ENCODE measurements at places on chromosomes 2 and 18.

DNA sequence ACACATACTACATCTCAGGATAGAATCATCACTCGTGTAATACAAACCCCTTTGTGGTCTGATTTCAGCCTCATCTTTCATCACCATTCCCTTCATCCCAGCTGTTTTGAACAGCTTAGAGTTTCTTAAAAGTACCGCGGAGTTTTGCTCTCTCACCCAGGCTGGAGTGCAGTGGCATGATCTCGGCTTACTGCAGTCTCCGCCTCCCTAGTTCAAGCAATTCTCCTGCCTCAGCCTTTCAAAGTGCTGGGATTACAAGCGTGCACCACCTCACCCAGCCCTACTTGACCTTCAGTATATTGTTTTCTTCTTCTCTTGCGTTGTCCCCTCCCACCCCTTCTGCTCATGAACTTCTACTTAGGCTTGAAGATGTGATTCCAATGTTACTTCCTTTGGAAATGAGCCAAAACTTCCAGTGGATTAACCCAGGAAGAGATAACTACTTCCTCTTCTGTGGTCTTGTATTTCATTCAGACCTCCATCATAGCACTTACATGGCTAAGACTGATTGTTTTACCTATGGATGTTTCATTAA, 15.8 kb downstream of the ERLEC1 start:
- DNase-seq, result no peak

DNA sequence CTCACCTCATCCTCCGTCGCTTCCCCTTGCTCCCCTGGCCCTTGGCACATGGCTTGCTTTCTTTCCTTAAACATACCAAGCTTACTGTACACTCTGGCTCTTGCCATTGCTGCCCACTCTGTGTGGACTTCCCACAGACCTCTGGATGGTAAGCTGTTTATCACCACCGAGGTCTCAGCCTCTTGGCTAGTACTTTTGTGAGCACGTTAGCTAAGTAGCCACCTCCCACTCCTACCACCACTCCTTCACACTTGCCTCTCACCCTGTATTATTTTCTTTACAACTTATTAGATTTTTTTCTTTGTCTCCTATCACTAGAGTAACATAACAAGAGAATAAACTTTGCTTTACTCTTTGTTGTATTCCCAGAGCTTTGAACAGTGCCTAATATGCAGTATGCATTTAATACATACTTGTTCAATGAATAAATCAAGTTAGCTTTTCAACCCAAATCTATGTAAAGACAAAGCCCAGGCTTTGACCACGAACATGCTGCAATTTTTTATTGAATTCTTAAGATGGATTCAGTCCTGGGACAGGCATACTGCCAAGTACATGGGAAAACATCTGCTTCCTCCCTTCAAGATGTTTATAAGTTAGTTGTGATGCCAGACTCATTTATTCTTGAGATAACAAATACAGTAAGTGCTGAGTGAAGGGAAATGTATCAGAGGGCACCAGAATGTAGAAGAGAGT, 25.0 kb upstream of the MSGN1 start:
- DNase-seq, result no peak

- no peak for DNase-seq
Measured at GRCh38 chr2:203886661-203887151, 19.1 kb downstream of the CTLA4 start.

GRCh38 chr2:71063216-71063615, 5.2 kb upstream of the NAGK start:
- DNase-seq, result no peak

DNA sequence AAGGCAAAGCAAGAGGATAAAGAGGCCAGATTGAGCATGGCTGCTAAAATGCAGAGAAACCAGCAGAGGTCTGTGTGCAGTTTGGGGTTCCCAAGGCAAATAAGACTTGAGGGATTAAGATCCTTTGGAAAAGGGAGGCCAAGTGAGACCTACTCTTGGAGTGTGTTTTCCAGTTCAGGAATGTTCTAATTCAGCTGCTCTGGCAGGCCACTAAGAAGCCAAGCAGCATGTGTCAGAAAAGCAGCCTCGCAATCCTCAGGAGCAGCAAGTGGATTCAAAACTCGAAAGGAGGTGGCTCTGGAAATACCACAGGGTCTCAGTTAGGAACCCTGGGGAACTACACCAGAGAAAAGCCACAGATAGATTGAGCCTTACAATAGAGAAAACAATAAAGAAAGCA, 569.2 kb downstream of the METTL4 start:
- DNase-seq, result no peak

DNA sequence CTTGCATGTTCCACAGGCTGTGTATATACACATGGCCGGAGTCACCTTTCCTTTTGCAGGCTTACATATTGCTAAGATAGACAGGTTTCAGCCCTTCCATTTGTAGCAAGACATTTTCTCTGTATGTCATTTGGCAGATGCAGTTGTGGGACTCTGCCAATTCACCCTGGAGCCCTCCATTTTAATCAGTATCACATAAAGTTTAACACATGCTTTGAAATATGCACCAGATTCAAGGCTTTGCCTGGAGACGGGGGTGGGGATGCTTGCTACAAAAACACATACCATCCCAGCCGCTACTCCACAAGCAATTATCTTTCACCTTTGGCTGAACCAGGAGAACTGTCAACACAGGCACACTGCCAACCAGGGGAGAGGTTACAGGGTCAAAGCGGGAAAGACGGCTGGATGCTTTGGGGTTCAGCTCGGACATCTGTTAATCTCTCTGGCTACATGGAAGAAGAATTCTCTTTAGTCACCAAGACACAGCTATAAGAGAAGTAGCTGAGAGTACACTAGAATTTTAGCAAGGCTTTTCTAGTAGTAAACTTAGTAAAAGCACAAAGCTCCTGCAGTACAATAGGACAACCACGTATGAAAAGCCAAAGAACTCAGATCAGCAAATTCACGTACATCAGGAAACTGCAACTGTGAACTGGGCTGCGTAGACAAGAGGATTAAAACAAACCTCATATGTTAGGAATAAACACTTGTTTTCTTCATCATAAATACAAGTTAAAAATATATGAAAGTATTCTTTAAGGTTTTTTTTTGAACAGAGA, 130.9 kb downstream of the EXOC6B start:
- peak; percentile 66 for DNase-seq

GRCh38 chr2:128638341-128639119, 319.9 kb upstream of the HS6ST1 start:
- DNase-seq, result no peak

GRCh38 chr2:51028829-51029228, 3.1 kb downstream of the NRXN1 start:
- no peak for DNase-seq

DNA sequence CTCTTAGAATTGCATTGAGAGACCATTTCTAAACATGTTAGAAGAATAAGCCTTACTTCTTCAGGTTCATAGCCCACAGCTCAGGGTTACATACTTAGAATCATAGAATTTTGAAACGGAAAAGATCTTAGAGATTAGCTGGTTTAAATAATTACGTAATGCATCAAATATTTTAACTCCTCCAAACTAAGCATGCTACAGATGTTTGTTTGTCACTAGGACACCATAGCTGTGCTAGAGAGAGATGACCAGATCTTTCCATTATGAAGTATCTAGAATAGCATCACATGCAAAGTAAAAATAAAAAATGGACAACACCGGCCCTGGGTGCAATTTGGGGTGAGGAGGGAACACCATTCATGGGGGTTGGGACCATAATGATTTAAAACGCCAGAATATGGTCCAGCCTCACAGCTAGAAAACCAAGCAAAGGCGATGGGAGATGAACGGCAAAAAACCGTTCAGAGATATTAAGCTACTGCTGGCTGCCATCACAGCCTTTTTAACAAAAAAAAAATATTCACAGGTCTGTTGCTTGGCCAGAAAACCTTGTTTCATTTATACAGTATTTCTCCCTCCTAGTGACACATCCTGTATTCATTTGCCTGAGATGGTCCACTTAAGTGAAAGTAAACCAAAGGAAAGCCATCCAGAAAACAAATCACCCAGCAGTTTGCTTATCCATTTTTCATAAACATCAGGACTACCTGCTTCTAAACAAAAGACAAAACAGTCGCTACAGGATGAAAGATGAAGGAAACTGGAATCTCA, 94.2 kb downstream of the EPHA4 start:
- DNase-seq, result no peak

- DNase-seq, result no peak
Measured at GRCh38 chr2:69242651-69243051, 144.4 kb downstream of the GFPT1 start.

Measured in NCI-H1105 (cell line).